ENCODE measurements at places on chromosomes 11 and 22.

DNA sequence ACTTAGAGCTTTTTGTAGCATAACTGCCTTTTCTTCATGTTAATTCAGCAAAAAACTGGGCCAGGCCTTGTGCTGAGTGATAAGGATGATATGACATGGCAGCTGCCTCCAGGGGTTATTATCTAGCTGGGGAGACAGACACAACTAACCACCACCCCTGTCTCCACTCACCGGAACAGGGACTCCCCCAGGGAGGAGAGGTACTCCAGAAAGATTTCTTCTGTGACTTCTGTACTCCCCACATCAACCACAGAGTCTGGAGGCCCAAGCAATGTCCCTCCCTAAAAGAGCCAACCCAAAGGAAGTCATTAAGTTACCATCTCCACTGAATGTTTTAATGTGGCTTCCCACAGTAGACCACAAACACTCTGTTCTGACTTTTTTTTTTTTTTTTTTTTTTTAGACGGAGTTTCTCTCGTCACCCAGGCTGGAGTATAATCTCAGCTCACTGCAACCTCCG is 14.3 kb upstream of the PMM1 start:
- DNase-seq, result peak; percentile 83

DNA sequence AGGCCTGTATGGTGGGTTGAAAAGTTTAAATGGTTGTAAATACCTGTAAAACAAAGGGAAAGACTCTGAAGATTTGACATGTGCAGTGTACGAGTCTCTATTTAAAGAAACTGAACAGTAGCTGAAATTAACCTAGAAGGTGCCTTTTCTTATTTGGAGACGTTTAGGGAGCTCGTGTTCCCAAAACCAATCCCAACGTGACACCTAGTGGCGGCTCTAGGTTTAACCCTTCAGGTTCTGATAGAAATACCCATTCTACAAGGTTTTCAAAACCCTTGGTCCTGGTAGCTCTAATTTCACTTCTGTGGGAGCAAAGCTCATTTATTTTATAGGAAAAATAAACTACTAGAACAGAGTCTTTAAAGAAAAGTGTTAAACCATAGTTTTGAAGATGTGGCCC is 258.3 kb downstream of the LRRC4C start:
- DNase-seq, result no peak

- DNase-seq, result no peak
These were observed 51.3 kb upstream of the HMGXB4 start for GRCh38 chr22:35205961-35206360.

DNA sequence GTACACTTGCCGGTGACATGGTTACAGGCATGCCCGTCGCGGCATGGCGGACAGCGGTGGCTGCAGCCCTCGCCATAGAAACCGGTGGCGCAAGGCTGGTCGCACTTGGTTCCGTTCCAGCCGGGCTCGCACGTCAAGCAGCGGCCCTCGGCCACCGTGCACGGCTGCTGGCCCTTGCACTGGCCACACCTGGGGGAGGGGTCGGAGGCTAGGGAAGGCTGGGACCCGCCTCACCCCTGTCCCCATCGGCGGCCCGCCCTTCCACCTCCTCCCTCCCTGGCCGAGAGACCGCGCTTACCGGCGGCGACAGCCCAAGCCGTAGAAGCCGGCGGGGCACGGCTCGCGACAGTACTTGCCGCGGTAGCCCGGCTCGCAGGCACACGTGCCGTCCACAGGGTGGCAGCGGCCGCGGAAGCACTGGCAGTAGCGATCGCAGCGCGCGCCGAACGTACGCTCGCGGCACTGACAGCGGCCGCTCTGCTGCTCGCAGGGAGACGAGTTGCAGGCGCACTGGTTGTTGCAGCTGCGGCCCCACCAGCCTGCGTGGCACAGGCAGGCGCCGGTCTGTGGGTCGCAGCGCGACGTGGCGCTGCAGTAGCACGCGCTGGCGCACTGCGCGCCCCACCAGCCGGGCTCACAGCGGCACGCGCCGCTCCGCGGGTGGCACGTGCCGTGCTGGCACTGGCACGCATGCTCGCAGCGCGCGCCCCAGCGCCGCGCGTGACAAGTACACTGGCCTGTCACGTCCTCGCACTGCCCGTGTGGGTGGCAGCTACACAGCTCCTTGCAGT is 6.7 kb downstream of the SCARF2 start:
- DNase-seq, result peak; percentile 44

GRCh38 chr11:66904055-66904454 is 47.2 kb downstream of the LRFN4 start:
- DNase-seq, result no peak
